ENCODE measurements at places on chromosomes 7 and 10.
A peak's percentile ranks its signal among the peaks of the same experiment; 100 is the strongest.

DNA sequence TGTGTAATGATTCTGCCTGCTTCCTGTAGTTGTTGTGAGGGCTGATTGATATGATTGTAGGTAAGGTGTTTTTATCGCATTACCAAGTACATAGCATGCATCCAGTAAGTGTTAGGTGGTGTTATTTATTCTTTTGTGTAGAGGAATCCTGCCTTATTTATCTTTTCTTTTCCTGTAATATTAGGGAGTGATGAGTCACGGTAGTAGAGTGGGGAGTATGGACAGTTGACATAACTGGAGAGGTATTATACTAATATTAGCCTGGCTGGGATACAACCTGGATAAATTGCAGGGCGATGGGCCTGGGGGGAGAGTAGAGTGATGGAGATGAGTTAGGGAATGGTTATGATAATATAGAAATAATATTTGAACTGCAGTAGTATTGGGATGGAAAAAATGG, 9.8 kb downstream of the SDK1 start:
- no peak for DNase-seq

DNA sequence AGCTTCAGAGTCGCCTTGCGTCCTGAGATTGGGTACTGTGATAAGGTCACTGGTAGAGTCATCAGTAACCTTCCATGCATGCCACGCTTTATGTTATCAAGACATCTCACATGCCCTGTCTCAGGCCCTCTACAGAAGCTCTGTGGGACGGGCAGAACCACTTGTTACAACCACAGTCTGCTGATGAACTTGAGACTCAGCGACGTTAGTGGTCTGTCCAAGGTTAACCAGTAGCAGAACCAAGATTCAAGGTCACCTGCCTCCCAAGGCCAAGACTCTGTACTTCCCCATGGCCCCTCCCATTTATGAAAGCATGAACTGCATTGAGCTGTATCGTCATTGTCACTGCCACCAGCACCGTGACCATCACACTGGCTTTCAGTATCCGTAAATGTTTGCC, 15.0 kb downstream of the IQCE start:
- no peak for DNase-seq

DNA sequence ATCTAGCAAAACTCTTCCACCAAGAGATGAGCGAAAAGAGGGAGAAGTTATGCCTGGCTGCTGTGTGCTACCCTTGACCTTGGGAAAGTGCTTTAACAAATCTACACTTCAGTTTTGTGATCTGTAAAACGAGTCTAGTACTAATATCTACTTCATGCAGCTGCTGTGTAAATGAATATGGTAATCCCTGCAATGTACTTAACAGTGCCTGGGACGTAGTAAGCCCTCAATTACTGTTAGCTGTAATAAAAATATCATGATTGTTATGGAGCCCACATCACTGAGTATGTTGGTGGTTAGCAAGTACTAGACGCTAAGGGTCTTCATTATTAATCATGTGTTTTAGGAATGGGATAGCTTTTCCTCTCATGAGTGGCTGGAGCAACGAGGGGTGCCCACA, 80.5 kb downstream of the LYZL1 start:
- no peak for DNase-seq

- DNase-seq = no peak
Observed at GRCh38 chr10:119217401-119217800, 10.0 kb downstream of the GRK5 start.

DNA sequence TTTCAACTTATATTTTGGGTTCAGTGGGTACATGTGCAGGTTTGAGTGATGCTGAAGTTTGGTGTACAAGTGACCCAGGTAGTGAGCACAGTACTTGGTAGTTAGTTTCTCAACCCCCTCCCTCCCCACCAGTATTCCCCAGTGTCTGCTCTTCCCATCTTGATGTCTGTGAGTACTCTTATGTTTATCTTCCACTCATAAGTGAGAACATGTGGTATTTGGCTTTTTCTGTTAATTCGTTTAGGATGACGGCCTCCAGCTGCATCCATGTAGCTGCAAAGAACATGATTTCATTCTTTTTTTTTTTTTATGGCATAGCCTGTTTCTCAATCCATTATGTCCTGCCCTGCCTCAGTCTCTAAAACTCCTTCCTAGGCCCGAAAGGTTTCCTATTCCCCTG, 222.1 kb downstream of the WDR37 start:
- DNase-seq = no peak

DNA sequence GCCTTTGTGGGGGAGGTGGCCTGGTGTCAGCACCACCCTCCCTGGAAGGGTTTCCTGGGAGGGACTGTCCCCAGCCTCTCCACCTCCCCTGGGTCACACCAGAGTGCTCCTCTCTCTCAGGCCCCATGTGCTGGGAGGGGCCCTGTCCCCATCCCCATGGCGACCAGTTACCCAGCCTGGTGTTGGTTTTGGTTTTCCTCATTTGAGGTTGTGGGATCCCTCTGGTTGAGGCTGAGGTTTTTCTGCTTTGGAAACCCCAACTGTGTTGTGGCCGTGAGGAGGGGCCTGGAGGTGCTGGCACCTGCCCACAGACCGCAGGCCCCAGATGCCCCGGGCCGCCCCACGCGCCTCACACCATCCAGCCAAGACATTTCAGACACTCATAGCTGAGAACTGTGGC, 106.3 kb downstream of the GRK5 start:
- DNase-seq = no peak

DNA sequence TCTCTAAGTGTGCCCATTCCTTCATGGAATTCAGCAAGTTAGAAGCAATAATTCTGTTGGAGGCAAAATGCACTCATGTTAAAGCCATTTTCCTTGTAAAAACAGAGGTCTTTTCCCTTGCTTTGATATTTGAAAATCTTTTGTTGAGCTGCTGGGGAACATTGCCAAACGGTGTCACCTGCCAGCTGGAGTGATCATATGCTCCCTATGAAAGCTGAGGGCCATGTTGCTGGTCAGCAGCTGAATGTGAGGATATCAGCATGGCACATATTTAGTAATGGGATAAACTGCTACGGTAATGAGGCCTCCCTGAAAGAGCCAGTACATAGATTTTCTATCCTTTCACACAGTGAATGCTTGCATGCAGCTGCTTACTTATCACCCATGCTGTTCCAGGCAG, 224.3 kb downstream of the THSD7A start:
- DNase-seq = peak; percentile 94

DNA sequence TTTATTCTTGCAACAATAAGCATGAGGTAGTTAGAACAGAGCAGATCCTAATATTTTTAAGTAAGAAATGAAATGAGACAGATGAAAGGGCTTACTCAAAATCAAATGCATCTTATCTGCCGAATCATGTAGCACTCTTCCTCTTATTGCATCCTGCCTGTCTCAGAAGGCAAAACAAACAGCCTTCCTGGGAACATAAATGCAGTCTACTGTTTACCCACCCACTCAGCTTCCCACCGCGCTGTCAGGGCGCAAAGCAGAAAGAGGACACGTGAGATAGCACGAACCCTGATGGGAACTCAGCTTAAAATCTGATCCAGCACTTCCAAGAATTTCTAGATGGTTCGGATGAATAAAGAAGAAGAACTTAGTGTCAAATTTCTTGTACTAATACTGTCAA, 114.4 kb upstream of the CDK1 start:
- DNase-seq = peak; percentile 90

DNA sequence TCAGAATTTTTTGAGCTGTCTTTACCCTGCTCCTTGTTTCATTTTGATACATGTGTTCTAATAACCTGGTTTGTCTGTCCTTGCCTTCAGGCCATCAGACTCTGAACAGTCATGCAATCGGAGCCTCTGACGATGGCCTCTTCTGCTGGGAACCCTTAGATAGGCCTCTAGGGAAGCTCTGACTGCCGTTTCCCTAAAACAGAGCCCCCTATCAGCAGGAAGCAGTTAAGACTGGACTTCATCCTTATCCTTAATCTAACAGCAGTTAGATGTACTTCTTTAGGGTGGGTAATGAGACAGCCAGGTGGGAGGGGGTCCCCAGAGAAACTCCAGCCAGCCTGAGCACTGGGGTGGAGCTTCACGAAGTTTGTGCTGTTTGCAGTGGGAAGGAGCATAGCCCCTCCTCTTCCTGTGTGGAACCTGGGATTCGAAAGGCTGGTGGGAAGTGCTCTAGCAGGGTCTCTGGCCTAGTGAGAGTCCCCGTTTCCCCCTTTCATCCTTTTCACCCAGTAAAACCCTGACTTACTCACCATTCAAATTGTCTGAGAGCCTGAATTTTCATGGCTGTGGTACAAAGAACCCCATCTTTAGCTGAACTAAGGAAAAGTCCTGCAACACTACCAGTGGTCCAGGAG, 28.4 kb upstream of the SORCS3 start:
- no peak for DNase-seq

GRCh38 chr7:114979388-114979787, 57.5 kb downstream of the MDFIC start:
- no peak for DNase-seq

GRCh38 chr10:90162271-90162853, 461.0 kb downstream of the KIF20B start:
- no peak for DNase-seq

- DNase-seq = peak; percentile 6
Observed at GRCh38 chr10:91799612-91799975, 1.4 kb downstream of the TNKS2 start.

GRCh38 chr7:19415123-19415522, 269.9 kb upstream of the FERD3L start:
- peak; percentile 75 for DNase-seq

DNA sequence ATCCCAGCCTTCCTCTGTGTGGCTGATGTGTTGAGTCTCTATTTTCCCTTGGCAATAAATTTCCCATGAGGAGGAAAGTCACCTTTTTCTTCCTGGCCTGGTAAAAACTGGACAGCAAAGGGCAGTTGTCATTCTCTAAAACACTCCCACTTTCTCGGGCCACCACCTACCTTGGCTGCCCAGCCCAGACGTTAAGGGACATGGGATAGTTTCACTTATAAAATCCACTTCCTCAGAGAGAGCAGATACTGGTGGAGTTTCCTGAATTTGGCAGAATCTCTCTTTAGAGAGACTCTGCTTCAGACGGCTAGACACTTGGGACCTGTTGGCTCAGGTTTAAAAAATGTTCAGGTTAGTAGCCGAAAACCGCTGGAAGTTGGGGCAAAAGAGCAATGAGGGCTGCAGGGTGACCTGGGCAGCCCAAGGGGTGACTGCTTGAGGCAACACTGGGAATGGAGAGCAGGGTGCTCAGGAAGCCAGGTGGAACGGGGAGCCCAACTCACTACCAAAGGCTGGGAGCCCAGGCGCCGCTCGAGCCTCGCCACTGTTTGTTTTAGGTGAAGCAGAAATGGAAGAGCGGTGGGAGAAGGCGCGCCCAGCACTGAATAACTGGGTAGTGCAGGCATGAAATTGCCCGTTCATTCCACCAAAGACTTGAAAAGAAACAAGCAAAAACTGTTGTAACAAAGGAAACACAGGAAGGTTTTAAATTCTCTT, 186.1 kb downstream of the TRIL start:
- no peak for DNase-seq

DNA sequence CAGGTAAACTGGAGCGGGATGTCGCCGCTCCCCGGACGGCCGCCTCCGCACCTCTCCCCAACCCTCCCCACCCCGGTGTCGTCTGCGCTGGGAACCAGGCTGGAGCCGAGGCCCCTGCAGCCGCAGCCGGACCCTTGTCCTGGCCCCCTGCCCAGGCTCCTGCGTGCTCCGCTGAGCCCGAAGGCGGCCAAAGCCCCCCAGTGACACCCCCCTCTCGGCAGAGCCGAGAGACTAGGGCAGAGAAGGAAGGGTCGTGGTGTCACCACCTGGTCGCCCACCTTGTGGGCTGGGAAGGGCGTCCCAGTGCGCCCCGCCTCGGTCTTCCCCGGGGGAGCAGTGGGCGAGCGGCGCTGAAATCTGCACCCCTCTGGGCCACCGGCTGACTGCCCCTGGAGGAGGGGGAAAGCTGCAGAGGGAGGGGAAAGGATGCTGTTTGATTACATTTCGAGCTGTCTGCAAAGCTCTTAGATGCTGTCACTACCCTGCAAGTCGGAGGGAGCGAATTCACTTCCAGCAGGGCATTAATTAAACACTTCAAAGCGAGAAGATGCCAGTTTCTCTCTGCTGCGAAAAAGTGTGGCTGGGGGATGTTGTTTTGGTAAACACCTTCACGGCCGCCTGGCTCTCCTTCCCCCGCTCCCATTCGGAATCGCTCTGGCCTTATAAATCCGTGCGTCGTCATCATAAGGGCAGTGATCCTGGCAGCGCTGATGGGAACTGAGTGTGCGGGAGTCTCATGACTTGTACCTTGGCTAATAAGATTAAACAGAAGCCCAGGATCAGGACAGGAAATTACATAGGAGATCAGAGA, 622 bp downstream of the DYNC1I1 start:
- peak; percentile 85 for DNase-seq

DNA sequence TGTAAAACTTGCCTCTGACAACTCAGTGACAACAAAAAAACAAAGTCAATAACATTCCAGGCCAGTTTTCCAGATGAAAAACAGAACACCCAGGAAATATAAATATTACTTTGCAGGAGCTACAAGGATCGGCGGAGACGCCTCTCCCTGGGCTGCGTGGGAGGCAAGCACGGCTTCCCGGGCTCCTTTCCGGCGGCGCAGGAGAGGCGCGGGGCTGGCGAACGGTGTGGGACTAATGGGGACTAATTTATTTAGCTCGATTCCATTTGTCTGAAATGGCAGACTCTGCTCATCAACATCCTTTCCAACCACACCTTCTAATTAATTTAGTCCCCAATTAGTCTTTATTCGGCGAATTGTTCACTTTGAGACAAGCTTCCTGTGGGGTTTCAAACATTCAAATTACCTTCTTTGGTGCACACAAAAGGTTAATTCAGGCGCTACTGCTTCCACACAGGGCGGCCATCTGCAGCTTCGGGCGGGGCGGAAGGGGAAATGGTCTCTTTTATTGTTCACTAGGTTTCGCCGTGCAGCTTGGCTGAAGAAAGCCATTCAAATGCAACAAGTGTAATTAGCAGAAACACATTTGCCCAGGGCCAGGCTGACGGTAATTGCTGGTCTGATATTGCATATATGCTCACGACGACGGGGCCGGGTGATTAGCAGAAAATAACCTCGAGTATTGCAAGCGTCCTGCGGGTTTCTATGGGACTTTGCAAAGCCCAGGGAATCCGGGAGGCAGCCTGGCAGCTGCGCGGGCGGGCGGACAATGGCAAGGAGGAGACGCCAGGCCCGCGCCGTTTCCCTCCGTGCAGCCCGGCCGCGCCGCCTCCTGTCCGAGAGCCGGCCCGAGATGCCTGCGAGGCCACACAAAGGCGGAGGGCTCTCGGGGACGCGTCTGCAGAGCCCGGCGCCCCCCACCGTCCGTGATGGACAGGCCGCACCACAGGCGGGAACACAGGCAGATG, 270.1 kb downstream of the PTPRN2 start:
- DNase-seq = peak; percentile 96

- DNase-seq = no peak
Observed at GRCh38 chr10:17188644-17189172, 12.8 kb downstream of the TRDMT1 start.

GRCh38 chr7:135147899-135148721, at the start of gene TMEM140:
Gene TMEM140 (plus strand): TSS chr7:135148072. CDS start chr7:135164442, 16,370 bp downstream.
- peak; percentile 36 for DNase-seq

- no peak for DNase-seq
Observed at GRCh38 chr7:130683026-130683425, 3.3 kb downstream of the TSGA13 start.

DNA sequence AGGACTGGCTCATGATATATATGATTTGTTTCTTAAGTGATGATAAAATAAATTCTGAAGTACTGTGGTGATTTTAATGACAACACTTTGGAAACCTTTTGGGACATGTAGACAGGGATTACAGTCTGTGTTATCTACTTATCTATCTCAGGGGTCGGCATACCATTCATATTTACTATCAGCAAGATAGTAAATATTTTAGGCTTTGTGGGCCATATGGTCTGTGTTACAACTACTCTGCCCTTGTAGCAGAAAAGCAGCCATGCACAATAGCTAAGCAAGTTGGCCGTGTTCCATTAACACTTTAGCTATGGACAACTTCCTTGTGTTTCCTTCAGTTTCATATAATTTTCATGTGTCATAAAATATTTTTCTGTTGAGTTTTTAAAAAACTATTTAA, 97.8 kb upstream of the PRPS1L1 start:
- peak; percentile 79 for DNase-seq

All from NCI-H69 (cell line).